Effector memory CD8-positive, alpha-beta T cell (primary cell): ENCODE measurements at places on chromosomes 4 and X.

GRCh38 chr4:41709844-41710481 lies 38.6 kb downstream of the PHOX2B start:
- DNase-seq, result no peak

- DNase-seq, result peak; percentile 47
Observed at GRCh38 chrX:100636321-100636991, at the start of gene TSPAN6. TSPAN6 (minus strand) TSS chrX:100636806; CDS start chrX:100636694, 112 bp downstream.

GRCh38 chr4:3010577-3010976 lies 47.2 kb downstream of the GRK4 start:
- no peak for DNase-seq

- DNase-seq, result no peak
Observed at GRCh38 chrX:48490661-48491060, 14.7 kb downstream of the FTSJ1 start.

GRCh38 chr4:148857239-148857972 lies 415.2 kb upstream of the NR3C2 start:
- no peak for DNase-seq

DNA sequence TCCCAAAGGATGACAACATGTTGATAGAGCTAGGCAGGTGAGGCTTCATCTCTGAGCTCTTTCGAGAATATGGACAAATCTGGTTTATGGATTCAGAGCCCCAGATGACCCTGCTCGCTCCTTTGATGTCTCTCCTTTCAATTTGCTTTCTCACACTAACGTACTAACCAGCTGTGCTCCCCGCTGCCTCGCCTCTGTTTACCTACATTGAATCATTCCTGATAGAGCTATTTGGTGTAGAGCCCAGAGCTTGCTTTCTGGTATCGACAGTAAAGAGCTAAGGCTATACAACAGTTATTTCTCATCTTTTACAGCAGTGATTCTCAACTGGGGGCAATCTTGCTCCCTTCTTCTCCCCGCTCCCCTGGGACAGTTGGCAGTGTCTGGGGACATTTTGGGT lies 8.9 kb upstream of the PHKA2 start:
- DNase-seq, result no peak

- peak; percentile 18 for DNase-seq
Observed at GRCh38 chrX:154013614-154014360, 5.9 kb downstream of the IRAK1 start.

GRCh38 chrX:15319075-15319474 lies 3.6 kb upstream of the ASB11 start:
- no peak for DNase-seq

- DNase-seq, result no peak
Observed at GRCh38 chr4:151667048-151667447, 93.8 kb downstream of the GATB start.

- no peak for DNase-seq
Observed at GRCh38 chr4:140497747-140498636, at the start of gene MGAT4D. MGAT4D (minus strand) TSS chr4:140498293; CDS start chr4:140498222, 71 bp downstream.

DNA sequence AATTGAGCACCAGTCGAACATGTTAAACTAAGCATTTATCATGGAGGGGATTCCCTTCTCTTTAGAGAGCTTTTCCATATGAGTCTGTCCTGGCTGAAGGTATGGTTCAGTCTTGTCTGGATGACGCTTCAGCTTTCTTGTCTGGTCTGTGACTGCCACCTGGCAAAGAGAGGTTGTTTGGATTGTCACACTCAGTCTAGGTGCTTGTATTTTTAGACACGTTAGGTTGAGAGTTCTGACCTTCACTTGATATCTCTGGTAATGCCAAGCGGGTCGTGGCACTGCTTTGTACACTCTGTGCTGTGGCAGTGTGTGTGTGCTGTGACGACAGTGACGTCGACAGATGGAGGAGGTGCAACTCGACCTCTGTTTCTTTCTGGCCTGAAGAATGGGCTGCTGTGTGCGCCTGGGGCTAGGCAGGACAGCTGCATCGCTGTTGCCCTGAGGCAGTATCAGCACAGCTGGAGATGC lies 12.6 kb downstream of the NOCT start:
- DNase-seq, result no peak

DNA sequence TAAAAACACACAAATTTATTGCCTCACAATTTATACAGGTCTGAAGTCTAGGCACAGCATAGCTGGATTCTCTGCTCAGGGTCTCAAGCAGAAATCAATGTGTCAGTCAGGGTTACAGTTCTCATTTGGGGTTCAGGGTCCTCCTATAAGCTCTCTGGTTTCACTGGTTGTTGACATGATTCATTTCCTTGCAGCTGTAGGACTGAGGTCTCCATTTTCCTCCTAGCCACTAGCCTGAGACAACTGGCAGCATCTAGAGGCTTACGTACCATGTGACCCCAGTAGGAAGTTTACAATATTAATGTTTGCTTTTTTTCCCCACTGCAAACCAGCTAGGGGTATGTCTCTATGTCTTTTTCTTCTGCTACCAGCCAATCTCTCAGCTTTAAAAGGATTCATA lies 102.5 kb downstream of the CPEB2 start:
- no peak for DNase-seq

GRCh38 chr4:38868059-38868960 lies 704 bp downstream of the FAM114A1 start:
- DNase-seq, result no peak

- DNase-seq, result no peak
Observed at GRCh38 chr4:148730766-148731165, 288.6 kb upstream of the NR3C2 start.

- DNase-seq, result no peak
Observed at GRCh38 chrX:43720082-43720481, 64.0 kb downstream of the MAOA start.

DNA sequence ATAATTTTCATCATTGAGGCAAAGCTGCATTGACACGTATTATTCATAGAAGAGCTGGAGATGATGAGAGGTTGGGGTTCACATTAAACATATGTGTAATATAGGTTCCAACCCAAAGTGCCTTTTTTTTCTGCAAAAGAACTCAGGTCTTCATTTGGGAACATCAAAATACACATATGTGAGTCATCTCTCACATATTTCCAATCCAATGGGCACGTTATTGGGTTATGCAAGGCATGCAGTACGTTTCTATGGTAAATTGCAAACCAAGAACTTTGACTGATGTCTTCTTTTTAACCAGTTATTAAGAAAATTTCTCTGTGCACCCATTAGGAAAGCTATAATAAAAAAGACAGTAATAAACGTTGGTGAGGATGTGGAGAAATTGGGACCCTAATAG lies 150.3 kb upstream of the FAM9B start:
- DNase-seq, result no peak

- DNase-seq, result no peak
Observed at GRCh38 chr4:71680706-71681105, 103.2 kb downstream of the GC start.

DNA sequence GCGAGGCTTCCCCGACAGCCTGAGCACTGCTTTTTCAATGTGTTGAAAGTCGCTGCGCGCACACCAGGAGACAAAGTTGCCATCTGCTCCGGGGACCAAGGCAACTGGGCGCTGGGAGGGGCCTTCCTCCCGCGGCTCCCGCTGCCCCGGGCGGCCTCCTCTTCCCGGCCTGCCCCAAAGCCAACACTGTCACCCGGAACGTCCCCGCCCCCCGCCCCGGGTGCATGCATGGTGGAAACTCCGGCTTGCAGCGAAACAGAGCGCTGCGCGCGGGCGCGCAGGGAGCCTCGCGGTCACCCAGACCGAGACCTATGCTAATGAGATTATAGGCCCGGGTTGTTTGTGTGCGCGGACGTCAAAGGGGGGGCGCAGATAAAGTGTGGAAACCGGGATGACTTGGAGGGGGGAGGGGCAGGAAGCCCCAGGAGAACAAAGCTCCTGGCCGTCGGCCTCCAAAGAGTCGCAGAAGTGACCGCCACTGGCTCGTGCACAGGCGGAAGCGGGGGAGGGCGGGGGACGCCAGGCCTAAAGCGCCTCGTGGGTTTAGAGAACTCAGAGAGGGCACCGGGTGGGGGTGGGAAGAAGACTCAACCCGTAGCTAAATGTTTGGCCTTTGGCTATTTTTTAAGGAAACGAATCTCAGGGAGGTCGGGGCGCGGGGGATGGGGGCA lies 88.8 kb downstream of the BCOR start:
- DNase-seq, result no peak

DNA sequence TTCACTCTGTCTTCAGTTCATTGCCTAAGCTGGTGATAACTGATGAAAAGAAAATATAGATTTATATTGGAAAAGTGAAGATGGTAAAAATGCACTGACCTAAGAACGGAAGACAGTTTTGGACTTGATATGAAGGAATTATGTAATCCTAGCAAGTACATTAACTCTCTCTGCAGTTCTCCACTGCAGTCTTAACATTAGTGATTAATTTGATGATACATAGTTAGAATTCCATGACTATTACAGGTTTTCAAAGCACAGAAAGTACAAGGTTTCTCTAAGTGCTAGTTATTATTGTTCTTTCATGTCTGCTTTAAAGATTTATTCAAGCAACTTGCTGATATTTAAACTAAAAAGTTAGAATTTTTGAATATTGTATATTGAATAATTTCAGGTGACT lies 1591.7 kb upstream of the ADGRL3 start:
- no peak for DNase-seq

- no peak for DNase-seq
Observed at GRCh38 chr4:170400361-170400760, 310.6 kb upstream of the AADAT start.

DNA sequence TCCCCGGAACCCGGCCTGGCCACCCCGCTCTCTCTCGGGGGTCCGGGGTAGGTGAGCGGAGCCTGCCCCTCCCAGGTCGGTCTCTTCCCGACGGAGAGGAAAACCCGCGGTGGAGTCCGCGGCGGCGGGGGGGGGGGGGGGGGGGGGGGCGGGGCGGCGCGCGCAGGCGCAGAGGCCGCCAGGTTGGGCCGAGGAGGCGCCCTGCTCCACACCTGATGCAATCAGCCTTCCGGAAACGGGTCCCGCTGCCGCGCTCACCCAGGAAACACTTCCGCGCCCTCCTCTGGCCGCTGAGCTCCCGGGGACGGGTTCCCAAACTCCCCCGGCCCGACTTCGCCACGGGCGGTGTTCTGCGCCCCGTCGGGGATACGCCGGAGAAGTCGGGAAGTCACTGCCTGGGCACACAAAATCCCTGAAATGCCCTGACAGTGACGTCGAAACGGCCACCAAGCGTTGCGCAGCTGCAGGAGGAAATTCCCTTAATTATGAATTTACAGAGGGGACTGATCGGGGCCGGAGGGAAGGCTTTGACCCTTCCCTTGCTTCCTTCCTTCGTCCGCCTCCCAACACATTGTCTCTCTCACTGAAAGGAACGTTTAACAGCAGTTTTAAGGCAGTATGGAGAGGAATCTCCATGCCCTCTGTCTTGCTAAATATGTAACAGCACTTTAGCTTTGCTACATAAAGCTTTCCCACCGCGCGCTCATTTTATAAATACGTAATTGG lies 2.1 kb upstream of the APBB2 start:
- no peak for DNase-seq

GRCh38 chr4:6732441-6733357 lies 16.7 kb downstream of the BLOC1S4 start:
- no peak for DNase-seq

DNA sequence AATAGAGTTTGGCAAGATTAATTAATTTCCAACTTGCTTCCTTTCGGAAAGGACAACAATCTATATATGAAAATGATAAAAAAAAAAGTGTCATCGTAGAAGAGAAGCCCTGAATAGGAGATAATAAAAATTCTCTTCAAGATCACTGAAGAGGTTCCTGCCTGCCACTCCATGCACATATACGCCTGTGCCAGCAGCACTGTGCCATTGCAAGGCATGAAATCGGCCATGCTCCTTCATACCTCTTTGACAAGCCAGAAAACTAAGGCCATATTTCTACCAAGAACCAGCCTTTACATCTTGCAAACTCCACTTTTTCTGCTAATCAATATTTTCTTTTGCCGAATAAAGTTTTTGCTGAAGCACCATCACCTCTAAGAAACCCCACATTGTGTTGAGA lies 365.5 kb downstream of the CXXC4 start:
- DNase-seq, result no peak

- DNase-seq, result no peak
Observed at GRCh38 chr4:77899607-77900006, 37.0 kb downstream of the MRPL1 start.

GRCh38 chr4:183348706-183349659 lies 26.8 kb upstream of the CLDN24 start:
- no peak for DNase-seq

- DNase-seq, result no peak
Observed at GRCh38 chr4:109390115-109390768, 43.4 kb upstream of the SEC24B start.

GRCh38 chr4:181776264-181777054 lies 466.7 kb upstream of the TENM3 start:
- no peak for DNase-seq

DNA sequence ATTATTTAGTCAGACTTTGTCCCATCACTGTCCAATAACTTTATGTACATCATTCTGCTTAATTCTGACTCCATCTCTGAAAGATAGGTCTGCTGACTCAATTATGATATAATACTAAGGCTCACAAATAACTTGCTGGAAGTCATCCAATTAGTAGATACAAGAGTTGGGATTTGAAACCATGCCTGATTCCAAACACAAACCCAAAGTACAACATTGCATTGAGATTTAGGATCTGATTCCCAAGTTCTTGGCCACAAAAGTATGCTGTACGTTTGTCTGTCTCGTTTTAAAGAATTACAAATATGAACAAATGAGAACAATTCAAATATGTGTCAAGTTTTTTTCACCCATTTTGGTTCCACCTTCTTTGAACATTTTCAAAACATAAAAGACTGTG lies 108.8 kb downstream of the AMELX start:
- DNase-seq, result no peak
